Stimulated activated CD4-positive, alpha-beta T cell treated with anti-CD3 and anti-CD28 coated beads, Interleukin-1b, Interleukin-23, amount 100 ng/mL, for 4 hours (primary cell): ENCODE measurements at places on chromosomes 2 and 18.

GRCh38 chr2:111202266-111203040, 81.7 kb downstream of the BCL2L11 start:
- no peak for DNase-seq

DNA sequence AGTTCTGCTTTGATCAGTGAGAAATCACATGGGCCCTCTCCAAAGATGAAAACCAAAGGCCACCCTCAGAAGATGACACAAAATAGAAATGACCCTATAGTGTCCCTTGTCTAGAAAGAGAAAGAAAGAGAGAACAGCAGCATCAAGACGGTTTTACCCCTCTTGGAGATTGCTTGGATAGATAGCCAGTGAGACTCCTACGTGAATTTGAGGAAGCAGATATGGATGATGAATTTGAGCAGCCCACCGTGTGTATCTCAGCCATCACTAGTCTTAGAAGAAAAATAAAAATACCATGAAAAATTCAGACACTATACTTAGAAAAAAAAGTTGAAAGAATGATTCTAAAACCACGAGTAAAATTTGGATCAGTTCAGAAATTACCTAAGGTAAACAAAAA, 329.1 kb upstream of the CNTNAP5 start:
- DNase-seq = no peak

DNA sequence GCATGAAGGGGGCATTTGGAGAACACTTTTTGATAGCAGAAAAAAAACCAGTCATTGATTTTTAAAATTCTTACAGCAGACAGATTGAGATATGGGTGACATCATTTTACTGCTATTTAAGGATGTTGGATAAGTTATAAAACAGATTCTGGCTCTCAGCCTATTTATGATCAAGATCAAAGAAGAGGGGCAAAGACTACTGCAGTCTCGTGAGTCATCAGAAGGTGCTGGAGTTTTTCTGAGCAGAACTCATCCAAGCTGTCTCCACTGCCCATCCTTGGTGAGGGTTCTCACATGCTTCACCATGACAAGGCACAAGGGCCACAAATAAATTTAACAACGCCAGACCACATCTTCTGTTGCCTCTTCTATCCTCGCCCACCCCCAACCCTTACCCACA, 58.8 kb downstream of the ST6GAL2 start:
- DNase-seq = no peak

- DNase-seq = no peak
Measured at GRCh38 chr2:7324706-7325105, 407.5 kb downstream of the RNF144A start.

GRCh38 chr2:55047677-55048299, 2.5 kb downstream of the RTN4 start:
- no peak for DNase-seq

GRCh38 chr2:186724736-186725135, 30.9 kb downstream of the FAM171B start:
- DNase-seq = no peak

DNA sequence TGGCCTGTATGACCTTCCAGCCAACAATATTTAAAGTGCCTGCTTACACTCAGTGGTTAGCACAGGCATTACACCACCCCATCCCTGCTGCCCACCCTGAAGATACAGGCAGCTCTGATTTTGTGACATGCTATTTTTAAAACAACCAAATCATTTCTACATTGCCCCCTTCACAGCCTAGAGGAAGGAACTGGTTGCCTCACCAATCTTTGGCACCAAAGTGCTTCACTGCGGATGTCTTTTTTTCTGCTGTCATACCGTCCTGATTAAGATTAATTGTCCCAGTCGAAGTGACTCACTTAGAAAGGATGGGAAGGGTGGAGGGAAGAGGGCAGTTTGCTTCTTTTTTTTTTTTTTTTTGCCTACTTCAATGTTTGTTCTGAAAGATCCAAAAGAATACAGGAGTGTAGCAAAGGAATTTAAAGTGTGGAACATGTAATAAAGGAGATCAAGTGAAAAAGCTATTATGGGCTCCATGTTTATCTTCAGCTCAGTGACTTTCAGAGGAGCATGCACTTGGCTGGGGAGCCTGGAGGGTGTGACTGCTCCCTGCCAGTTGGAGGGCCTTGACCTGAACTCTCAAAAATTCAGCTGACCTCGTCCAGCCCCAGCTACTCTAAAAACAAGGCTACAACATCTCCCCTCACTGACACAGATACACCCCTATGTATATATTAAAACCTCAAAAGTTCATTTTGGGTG, 501.1 kb upstream of the TNP1 start:
- DNase-seq = no peak

DNA sequence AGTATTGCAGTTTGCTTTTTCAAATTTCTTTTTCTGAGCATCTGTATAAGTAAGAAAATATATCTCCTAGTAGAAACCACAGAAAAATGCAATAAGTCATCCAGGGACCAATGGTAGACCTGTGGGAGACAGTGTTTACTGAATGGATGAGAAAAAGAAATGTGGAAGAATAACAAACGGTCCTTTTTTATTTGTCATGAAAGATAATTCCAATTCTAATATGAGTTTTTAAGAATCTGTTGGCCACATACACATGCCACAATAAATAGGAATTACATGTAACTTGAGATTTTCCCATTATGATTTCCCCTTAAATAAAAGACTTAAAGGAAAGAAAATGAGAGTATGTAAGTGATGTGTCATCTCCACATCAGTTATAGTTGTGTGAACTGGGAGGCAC, 107.7 kb upstream of the RAB27B start:
- DNase-seq = no peak

DNA sequence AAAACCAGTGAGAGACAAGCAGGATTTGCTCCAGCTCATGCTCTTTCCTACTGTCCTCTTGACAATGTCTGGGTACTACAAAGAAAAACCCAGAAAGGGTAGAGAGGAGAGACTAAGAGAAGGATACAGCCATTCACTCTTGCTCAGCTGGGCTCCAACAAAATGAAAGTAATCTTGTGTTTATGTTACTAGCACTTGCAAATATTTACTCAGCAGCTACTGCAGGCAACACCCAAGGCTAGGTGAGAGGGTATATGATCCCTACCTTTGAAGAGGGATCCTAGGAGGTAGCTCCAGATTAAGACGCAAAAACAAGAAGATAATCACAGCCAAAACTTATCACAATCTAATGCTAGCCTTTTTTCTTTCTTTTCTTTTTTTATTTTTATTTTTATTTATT, 329.6 kb upstream of the ACVR2A start:
- DNase-seq = no peak

DNA sequence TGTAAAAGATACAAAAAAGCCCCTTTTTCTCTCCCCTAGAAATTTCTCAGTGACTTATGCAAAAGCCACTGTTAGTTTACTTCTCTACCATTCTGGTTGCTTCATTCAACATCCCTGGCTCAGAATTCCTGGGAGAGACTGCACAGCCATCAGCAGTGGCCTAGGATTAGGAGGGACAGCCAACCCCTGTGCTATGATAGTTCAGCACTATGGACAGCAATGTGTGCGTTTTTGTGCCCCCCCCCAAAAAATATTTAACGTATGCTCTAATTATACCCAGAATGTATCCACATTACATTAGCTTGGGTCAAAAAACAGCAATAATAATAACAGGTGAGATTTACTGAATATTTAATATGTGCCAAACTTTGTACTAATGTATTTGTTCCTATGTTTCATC, 29.0 kb downstream of the OSR1 start:
- no peak for DNase-seq

- DNase-seq = peak; percentile 23
Measured at GRCh38 chr2:171432969-171433762, 624 bp downstream of the METTL8 start.

DNA sequence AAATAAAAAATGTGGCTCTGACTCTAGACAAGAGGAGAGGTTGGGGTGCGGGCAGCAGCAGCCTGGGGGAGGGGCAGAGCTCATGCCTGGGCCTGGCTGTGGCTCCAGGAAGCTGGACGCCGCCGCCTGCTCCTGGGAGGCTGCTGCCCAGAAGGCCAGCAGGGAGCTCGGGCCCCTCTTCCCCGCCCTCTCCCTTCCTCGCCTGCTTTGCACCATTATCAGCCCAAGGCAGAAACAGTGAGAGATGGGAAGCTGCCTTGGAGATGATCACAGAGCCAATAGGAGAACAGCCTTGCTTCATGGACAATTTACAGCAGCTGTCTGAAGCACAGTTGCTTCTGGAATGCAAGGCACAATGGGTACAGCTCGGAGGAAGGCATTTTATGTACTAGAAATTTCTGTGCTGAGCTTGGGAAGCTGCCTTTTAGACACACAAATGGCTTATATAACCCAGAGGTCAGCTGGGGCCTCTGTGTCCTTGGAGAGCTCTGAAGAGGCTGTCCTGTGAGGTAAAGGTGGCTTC, 55.3 kb upstream of the AFF3 start:
- DNase-seq = no peak

GRCh38 chr2:197088694-197089093, 162.2 kb upstream of the PGAP1 start:
- no peak for DNase-seq

DNA sequence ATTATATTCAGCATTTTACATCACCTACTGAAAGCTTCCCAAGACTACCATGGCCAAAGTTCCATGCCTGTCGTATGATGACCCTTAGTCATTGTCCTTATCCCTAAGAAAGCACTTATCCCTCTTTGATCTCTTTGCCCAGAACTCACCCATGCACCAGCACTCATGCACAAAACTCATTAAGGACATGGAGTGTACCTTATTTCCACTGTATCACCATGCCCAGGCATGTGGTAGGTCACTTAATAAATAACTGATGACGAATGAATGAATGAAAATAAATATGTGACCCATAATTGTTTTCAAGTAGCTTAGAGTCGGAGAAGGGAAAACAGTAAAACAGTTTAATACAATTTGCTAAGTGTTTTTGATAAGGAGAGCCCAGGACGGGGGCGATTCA, 220.1 kb downstream of the IKZF2 start:
- no peak for DNase-seq

DNA sequence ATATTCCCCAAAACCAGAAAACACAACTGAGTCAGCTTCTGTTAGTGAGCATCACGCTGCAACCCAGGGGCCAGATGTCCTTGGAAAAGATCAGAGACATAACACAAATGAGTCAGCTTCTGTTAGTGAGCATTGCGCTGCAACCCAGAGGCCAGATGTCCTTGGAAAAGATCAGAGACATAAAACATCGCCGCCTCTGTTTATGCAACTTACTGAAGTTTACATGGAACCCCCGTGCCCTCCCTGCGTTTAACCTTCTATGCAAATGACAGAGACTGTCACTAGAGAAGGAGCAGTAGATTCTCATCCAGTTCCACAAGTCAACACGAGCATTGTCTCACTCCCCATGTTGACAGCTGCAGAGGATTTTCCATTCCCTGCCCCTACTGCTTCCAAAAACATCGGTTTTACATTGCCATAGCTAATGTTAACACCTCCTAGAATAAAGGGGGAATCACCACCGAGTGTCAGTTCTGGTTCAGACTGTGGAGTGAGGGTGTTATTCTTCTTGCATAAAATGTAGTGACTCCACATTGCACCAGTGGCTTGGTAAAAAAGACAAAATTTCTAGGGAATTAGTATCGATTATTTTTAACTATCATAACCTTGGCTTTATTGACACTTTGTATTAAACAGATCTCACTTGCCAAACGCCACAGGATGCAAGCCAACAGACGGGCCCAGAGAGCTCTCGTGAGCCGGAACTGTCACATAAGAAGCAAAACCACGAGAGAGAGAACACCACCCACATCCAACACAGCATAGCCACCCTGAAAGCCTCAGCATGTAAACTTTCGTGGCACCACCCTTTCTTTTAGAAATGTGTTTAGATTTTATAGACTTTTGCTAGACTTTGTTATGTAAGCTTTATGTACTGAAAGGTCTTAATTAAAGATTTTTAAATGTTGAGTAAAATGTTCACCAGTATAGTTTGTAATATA, 87.7 kb downstream of the SH3YL1 start:
- peak; percentile 16 for DNase-seq

DNA sequence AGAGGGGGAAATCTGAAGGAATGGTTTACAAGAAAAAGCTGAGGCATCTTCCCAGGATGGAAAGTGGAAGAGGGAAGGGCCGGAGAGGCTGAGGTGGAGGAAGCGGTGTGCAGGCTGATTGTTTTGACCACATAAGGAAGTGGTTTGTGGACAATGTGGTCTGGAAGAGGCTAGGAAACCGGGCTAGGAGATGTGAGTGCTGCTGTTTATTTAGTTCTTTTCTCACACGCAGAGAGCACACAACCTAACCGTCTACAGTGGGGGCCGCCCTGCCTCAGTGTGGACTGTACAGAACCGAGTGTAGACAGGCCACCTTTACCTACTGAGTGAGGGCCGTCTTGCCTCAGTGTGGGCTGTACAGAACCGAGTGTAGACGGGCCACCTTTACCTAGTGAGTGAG, 251.7 kb upstream of the PXDN start:
- no peak for DNase-seq

- DNase-seq = no peak
Measured at GRCh38 chr2:171146633-171147032, 14.1 kb downstream of the TLK1 start.

- no peak for DNase-seq
Measured at GRCh38 chr2:119225105-119225865, 1.7 kb downstream of the STEAP3 start.

DNA sequence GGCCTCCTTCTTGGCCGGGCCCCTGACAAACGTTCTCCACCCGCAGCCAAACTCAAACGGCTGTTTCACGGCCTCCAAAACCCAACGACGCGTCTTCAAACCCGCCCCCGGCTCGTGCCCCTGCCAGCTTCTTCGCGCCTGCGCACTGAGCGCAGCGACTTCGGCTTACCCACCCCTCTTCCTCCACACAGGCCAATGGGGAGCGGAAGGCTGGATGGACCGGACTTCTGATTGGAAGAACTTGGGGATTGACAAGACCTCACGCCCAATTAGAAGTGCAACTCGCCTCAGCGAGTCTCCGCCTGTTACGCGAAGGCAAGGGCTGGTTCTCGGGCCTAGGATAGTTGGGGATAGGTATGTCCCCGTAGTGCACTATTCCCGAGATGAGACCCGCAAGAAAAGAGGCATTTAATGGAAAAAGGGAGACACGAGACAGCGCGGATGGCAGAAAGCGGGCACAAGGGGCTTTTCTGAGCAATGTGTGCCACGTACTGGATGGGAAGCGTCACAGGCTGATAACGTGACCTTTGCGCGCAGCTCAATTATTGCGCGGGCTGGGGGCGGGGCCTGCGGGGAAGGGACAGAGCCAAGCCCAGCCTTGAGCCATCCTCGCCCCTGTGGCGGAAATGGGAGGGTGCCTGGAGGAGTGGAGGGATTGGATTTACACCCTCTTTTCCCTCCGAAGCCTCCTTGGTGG, at the start of gene LAPTM4A:
TSS of gene LAPTM4A (minus strand) at position 97 of the 697 bp plus-strand sequence. CDS start 108 bp downstream, outside the sequence.
- DNase-seq = peak; percentile 91

GRCh38 chr2:152730591-152731333, 12.3 kb downstream of the ARL6IP6 start:
- no peak for DNase-seq

DNA sequence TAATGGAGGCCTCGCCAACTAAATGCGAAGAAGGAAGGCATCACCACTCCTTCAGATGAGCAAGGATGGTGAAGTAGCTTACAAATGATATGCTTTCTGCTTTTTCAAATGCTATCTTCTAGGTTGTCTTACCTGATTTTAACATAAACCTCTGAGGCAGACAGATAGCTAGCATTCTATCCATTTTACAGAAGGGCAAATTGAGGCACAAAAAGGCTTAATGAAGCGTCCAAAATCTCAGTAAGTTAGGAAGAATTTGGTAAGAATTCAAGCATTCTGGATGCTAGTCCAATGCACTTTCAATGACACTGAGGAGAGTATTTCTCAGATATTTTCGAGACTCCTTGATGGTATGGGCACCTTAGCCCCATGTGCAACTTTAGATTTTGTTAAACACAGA, 81.8 kb downstream of the LRP2 start:
- no peak for DNase-seq

- DNase-seq = no peak
Measured at GRCh38 chr2:11898576-11898975, 152.1 kb downstream of the LPIN1 start.
